ENCODE measurements at places on chromosomes 2 and 18.

DNA sequence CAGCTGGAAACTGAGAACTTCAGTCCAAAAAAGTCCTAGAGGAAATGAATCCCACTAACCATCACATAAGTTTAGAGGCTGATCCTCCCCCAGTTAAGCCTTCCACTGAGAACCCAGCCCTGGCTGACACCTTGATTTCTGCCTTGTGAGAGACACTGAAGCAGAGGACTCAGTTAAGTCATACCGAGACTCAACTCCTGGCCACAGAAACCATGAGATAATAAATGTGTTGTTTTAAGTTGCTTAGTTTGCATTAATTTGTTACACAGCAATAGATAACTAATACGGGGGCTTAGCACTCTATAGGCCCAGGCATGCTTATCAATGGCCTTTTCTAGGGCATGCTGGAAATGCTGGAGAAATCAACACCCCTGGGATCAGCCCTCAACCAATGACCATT is 3.4 kb upstream of the ADD2 start:
- DNase-seq: no peak

DNA sequence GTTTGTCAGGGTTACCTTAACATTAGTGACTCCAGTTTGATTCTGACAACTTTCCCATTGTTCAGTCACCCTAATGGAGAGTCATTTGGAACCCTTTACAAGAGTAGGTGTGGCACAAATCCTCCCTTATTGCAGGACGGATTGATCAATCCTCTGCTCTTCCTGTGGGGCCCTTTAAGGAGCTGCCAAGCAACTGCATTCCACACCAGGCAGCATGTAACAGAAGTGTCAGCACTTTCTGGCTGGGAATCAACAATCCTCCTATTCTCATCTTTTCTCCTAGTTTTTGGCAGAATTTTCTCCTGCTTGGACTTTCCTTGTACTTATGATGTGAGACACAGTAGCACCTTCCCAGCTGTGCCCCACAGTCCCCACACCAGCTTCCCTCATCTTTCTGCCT is 177.8 kb downstream of the ST6GAL2 start:
- DNase-seq: no peak

GRCh38 chr2:64135421-64135820 is 8.8 kb downstream of the PELI1 start:
- no peak for DNase-seq

GRCh38 chr2:128270672-128271596 is 47.7 kb downstream of the HS6ST1 start:
- no peak for DNase-seq

DNA sequence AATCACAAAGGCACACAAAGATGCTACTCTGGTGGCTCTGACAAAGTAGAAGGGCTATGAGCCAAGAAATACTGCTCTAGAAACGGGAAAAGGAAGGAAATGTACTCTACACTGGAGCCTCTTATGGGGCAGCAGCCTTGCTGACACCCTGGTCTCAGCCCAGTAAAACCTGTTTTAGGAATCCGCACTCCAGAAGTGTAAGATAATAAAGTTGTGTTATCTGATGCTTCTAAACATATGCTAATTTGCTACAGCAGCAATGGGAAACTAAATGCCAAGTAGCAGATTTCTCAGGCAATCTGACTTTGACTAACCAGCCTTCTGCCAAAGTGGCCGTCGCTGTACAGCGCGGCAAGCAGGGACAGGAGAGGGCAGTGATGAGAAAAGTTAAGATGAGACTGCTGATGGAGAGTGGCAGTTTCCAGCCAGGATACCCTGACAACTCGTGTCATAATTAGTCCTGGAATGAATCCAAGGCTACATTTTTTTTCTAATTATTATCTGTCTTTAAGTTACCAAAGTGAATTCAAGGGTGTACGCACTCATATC is 99.0 kb downstream of the NETO1 start:
- DNase-seq: no peak

DNA sequence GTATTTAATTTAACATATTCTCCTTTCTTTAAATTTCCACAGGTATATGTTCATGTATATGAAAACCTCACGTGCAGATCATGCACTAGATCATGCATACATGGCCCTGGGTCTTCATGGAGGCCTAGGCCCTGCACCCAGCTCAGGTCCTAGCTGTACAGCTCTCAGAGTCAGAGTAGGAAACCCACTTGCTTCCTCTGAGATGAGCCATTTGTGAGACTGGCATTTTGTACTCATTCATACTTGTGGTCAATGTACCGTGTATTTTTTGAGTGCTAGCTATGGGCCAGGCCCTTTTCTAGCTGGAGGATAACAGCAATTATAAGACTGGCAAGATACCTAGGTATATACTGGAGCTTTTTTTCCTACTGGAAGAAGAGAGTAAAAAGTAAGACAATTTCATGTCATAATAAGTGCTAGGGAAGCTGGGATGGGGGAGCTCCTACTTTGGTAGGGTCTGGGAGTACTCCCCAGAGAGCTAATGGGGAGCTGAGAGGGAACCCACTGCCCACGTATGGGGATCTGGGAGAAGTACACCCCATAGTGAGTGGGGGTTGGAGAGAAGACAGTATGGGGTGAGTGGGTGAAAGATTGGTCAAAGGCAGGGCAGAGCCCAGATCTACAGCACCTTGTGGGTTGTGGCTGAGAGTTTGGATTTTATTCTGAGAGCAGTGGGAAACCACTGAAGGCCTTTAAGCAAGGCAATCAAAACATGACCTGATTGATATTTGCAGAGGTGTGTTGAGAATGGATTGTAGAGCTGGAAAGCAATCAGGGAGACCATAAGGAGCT is 72.0 kb downstream of the POLE4 start:
- no peak for DNase-seq

DNA sequence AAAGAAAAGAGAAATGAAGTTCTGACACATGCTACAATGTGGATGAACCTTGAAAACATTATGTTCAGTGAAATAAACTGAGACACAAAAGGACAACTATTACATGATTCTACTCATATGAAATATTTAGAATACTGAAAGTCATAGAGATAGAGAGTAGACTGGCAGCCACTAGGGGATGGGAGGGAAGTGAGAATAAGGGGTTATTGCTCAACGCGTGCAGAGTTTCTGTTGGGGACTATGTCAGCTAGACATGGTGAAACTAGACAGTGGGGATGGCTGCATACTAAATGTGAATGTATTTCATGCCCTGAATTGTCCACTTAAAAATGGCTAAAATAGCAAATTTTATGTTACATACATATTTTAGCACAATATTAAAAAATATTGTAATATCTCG is 108.7 kb upstream of the ATL2 start:
- DNase-seq: no peak

DNA sequence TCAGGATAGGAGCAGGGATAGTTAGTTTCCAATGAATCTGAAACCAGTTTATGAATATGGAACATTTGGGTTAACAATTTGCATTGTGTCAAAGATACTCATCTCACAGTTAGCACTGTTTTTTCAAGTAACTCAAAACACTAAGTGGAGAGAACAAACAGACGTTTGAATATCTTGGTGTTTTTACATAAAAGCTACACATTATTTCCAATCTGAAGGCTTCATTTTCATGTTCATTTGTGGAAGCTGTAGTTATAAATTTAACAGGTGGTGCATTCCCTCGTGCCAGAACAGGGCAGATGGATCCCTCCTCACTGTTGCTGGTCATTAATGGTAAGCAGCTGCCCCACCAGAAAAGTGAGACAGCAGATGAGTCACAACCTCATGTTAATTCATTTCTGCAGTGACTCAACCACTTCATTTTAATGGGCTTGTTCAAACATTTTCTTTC is 286.9 kb downstream of the TMX3 start:
- DNase-seq: no peak

DNA sequence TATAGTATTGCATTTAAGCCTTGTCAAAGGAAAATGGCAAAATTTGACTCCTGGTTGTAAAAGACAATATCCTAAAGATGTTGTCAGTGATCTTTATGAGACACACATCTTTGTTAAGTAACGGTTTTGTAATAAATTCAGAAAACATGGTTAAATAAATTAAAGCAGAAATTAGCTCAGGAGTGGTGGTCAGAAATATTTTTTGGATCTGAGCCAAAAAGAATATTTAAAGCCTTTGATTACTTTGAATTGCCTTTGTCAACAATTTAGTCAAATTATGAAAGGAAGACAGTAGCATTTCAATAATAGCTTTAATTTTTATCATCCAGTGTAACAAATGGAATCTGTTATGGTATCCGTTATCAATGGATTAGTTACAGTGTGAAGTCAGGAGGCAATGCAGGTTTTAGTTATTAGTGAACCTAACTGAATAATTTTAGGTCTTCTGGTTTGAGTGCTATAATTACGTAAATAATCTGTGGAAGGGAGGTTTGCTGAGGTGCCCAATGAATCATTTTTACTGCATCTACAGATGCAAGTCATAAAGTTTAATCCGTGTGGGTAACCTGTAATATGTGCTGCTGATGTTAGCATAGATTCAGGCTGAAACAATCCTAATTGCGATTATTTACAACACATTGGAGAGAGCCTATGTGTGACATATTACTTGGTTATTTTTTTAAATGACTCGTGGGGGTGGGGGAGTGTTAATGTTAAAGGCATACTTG is 42.7 kb downstream of the SMAD4 start:
- no peak for DNase-seq

DNA sequence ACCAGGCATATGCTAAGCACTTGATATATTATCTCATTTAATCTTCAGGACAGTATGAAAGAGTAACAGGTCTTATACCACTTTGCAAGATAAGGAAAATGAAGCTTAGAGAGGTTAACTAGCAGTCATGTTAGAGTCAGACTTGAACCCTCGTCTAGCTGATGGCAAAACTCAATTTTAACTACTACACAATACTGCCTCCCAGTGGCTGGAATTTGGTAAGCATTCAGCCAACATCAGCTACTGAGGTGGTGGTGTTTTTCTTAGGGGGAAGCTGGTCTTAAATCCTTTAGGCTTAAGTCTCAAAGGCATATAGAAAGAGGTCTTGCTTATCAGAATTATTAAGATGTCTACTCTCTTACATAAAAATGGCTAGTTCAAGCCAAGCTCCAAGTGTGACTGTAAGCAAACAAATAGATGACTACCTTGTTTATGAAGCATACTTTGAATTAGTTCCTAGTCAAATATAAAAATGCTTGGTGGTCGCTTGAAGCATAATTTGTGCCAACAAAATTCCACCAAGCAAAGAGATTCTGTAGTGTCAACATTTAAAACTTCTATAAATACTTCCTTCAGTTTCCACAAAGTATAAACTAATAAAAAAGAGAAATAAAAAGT is 325.4 kb upstream of the FIGN start:
- no peak for DNase-seq

DNA sequence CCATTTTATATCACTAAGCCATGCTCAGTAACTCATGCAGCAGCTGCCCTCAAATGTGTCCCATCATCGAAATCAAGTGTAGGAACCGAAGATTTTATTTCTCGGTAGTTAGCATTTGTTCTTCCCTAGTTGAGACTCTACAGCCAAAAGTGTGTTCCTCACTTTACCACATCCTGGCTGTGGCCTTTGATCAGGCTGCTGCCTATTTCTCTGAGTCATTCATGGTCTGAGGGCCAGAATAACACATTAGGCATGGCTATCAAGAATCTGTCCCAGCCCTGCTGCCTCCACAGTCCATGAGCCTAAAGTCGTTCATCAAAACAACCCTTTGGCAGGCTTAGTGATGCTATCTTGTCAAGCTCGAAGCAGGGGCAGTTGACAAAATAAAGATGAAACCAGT is 300.1 kb downstream of the TDRD15 start:
- no peak for DNase-seq
